Stimulated activated naive CD4-positive, alpha-beta T cell treated with Interleukin-2 at 50 U/mL for 16 hours (primary cell): ENCODE measurements at places on chromosomes 1 and 21.

DNA sequence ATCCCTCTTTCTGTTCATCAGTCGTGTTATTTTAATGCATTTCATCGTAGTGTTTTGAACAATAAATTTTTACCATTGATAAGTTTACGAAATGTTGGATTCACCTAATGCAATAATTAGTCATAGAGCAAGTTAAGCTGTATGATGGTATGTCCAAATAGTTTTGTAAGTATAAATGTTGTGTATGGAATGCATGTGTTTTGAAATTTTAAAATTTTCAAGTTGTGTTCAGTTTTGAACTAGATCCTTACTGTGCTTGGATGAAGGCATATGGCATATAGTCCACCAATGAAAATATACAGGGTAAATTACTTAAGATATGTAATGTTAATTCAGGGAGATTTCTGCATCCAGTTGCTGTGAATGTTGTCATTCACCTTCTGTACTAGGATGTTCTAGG lies 2.3 kb downstream of the ZMYM4 start:
- no peak for DNase-seq

DNA sequence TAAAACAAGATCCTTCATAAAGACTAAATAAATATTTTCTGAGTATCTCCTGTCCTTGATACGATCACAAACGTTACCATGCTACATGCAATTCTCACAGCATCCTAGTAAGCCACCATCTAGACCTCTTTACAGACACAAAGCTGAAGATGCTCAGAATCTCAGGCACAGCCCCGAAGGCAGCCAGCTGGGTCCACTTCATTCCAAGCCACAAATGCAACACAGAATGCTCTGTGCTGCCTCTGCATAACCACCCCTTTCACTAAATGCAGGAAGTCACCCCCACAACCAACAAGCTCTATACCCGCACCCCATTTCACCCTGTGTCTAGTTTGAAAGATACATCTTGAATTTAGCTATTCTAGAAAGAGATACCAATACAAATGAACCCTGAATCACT lies 12.9 kb downstream of the RCAN1 start:
- no peak for DNase-seq

DNA sequence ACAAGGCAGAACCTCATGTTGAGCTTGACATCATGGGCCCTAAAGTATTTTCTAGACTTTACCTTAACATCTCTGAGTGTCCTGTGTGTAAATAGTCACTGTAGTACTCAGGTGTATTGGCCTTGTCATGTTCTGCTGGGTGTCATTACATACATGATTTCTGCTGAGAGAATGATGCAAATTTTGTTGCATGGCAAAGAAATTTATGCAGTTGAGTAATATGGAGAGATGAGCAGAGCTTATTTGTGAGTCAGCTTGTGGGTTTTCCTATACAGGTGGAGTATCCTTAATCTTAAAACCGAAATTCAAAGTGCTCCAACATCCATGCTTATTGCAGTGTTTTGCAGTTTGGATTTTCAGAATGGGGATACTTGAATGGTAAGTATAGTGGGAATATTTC lies 36.6 kb downstream of the RGL1 start:
- no peak for DNase-seq

DNA sequence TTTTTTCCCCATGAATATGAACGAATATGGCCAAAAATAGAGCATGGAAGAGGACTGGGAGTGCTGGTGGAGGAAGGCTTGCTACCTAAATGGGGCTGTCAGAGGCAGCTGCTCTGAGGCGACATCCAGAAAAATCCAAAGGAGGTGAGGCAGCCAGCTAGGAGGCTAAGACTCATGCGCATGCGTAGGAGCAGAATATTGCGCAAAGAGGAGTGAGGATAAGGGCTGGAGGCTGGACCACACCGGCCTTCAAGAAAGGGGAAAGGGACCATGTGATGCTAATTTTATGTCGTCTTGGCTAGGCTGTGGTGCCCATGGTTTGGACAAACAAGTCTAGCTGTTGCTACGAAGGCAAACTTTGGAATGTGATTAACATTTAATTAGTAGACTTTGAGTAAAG lies 30.5 kb downstream of the HEYL start:
- no peak for DNase-seq

DNA sequence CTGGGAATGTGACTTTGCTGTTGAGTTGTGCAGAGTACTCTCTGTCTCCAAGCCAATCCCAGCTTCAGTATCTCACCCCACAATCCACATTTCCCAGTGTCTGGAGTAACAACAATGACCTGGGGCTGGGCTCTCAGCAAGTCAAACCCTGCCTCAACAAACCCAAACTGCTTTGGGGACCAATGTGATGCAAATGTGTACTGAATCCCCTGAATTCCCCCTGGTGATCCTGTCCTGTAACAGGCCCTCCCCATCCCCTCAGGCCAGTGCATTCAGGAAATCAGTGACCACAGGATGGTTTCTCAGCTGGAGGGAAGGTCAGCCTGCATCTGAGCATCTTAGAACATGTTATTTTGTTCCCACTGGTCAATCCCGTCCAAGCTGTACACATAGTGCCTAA lies 36.7 kb upstream of the HAO2 start:
- no peak for DNase-seq

GRCh38 chr1:160080381-160081100 lies 797 bp upstream of the KCNJ9 start:
- no peak for DNase-seq

DNA sequence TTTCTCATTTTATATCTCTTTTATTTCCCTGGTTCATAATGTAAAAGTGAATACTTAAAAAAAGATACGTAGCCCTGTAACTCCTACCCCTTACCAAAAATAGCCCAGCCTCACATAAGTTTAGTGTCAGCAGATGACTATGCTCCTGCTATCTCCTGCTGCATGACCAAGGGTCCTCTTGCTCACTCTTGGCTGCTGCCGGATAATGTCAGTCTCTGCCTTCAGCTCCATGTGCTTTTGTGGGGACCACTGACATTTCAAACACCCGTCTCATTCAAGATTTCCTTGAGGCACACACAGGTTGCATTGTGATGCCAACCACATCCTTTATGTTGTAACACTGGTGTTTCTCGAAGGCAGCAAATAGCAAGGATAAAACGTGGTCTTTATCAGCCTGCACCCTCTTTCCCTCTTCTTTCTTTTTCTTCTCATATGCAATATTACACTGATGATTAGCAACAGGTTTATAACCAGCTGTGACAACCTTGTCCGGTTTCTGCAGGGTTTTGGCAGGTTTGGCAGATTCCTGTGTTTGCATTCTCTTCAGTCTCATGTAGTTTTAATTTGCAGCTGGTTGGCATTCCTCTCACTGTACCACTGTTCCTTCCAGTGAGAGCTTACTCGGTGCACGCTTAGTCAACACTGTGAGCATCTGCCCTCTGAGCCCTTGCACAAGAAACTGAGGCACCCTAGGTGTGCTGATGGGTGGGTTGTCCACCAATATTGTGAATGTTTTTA lies 62.2 kb downstream of the ZNF684 start:
- DNase-seq = no peak

- no peak for DNase-seq
These were observed 144.9 kb downstream of the KAZN start for GRCh38 chr1:14743368-14743767.

GRCh38 chr1:221698579-221699349 lies 43.1 kb downstream of the DUSP10 start:
- DNase-seq = no peak

DNA sequence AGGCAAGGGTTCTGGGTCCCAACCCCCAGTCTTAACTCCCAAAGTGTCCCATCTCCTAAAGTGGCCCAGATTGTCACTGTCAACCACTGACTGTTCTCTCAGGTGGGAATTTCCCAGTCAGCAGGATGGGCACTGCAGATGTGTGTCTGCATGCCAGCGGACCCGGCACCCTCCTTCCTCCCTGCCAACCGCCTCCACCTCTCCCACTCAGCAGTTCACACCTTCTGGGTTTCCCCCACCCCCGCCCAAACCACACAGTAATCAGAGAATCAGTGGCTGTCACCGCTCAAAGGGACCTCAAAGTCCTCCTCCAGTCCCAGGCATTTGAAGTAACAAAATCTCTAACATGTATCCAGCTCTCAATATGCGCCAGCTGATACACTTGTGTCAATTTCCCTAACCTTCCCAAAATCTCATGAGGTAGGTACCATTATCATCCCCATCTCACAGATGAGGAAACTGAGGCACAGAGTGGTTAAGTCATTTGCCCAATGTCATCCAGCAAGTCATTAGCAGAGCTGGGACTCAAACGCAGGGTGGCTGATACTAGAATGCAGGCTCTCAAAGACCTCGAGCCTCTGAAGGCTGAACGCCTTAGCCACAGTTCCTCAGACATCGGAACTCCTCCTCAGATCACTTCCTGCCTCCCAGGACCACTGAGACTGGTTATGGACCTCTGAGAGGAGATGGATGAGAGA lies 4.8 kb downstream of the RUNX3 start:
- peak; percentile 95 for DNase-seq

DNA sequence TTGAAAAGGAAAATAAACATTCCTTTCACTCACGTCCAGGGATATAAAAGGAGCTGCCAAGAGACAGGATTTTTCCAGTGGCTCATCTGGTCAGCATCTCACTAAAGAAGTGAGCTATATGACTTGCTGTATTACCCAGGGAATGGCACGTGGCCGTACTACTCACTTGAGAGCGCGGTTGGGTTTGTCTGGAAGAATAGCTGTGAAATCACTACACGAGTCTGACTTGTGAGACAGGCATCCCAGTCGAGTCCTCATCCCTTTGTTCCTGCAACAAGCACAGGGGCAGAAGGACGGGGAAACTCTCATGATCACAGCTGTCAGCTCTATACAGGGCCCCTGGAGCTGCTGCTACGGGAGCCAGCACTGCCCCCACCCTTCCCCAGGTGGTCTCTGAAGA lies 17.7 kb downstream of the RGS8 start:
- DNase-seq = no peak

GRCh38 chr1:226308166-226308722 lies 720 bp downstream of the LIN9 start:
- DNase-seq = peak; percentile 6

DNA sequence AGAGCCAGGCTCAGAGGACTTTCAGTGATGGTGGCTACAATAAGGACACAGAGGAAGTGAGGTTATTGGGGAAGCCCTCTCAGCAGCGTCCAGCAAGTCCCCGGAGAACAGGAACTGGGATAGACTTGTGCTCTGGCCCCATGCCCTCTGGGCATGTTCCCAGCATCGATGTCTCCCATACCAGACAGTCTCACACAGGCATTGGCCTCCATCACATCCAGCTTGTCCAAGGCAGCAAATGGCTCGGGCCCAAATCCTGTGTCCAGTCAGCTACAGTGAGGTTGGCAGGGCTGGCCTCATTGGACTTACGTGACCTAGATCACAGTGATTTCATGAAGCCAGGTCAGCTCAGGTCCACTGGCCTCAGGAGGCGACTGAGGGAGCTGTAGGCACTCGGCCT lies 19.6 kb upstream of the TMEM54 start:
- DNase-seq = no peak

- DNase-seq = no peak
These were observed 93.5 kb downstream of the NAV1 start for GRCh38 chr1:201632364-201632952.

DNA sequence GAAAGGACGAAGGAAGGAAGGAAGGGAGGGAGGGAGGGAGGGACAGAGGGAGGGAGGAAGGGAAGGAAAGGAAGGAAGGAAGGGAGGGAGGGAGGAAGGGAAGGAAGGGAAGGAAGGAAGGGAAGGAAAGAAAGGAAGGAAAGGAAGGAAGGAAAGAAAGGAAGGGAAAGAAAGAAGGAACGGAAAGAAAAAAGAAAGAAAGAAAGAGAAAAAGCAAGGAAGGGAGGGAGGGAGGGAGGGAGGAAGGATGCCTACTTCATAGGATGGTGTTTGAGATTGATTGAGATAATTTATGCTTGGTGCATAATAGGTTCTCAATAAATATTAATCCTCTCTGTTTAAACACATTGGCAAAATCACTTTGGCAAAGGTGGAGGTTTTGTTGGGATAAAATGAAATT lies 61.2 kb downstream of the WDR64 start:
- DNase-seq = no peak

GRCh38 chr1:156747742-156748669 lies 3.5 kb downstream of the HDGF start:
- no peak for DNase-seq

DNA sequence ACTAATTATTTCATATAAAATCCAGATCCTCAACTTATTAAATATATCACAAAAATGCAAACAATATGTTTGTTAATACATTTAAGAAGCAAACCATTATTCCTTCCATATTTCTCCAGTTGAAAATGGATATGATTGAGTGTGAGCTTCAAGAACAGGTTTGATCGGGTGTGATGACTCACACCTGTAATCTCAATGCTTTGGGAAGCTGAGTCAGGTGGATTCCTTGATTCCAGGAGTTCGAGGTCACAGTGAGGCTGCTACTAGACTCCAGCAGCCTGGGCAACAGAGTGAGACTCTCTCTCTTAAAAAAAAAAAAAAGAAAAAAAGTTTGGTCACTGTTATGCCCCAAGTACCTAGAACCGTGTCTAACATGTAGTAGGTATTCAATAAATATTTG lies 42.9 kb upstream of the RRP15 start:
- no peak for DNase-seq

DNA sequence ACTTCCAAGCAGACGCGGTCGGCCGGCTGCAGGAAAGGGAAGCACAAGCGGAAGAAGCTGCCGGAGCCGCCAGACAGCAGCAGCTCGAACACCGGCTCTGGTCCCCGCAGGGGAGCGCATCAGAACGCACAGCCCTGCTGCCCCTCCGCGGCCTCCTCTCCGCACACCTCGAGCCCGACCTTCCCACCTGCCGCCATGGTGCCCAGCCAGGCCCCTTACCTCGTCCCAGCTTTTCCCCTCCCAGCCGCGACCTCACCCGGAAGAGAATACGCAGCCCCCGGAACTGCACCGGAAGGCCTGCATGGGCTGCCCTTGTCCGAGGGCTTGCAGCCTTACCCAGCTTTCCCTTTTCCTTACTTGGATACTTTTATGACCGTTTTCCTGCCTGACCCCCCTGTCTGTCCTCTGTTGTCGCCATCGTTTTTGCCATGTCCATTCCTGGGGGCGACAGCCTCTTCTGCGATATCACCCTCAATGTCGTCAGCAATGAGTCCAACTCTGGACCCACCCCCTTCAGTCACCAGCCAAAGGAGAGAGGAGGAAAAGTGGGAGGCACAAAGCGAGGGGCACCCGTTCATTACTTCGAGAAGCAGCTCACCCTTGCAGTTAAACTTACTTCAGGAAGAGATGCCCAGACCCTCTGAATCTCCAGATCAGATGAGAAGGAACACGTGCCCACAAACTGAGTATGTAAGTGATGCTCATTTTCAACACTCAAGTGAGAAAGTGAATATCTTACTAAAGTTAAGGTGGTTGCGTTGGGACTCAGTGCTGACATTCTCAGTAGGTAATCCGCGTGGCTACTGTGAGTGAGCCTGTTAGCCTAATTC lies 25.5 kb downstream of the UTS2 start:
- DNase-seq = peak; percentile 16

DNA sequence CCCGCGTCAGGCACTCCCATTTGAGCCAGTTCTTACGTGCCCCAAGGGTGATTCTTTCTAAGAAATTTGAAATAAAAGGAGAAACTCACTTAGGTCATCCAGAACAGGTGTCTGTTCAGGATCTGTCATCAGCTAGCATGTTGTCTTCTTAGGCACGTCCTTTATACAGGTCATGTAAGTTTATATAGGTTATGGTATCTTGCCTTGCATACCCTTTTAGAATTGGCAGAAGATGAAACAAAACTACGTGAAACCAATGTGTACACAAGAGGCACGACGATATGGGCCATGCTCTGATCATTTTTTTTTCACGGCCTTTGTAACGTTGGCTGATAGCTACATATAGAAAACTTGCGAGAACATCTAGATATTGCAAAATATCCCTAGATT lies 579 bp upstream of the GTF2B start:
- no peak for DNase-seq

- DNase-seq = no peak
These were observed 25.5 kb downstream of the RCC2 start for GRCh38 chr1:17414022-17414421.
